T-helper 9 cell (primary cell): ENCODE measurements at places on chromosomes 13 and 19.

GRCh38 chr13:113607056-113607888 lies 22.7 kb downstream of the TFDP1 start:
- DNase-seq, result no peak

GRCh38 chr13:60727140-60727539 lies 330.1 kb downstream of the TDRD3 start:
- no peak for DNase-seq

DNA sequence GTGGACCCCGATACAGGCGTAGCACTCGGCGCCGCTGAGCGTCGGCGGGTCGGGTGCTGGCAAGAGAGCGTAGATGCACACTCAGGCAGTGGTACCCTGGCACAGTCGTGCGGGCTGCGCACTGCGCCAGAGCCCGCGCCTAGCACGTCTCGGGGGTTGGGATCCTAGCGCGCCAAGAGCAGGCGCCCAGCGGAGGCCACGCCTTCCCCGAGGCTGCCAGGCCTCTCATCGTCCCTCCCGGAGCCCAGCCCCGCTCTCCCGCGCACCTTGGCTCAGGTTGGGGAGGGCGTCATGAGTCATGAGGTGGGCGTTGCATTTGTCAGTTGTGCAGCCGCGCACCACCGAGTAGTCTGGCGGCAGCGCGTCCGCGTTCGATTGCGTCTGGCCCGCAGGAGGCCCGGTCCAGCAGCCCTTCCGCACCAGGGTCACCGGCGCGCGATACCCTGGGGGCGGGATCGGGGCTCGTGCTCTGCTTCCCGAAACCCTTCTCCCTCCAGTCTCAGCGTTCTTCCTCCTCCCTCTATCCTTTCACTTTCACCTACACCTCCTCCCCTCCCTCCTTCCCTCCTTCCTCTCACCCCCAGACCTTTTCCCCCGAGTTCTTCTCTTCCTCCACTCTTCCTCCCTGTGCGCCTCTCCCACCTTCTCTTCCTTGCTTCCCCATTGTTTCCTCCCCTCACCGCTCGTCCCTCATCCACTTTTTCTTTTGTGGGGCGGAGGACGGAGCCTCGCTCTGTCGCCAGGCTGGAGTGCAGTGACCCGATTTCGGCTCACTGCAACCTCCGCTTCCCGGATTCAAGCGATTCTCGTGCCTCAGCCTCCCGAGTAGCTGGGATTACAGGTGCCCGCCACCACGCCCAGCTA lies 3.5 kb downstream of the LYPD5 start:
- peak; percentile 41 for DNase-seq

- DNase-seq, result no peak
Observed at GRCh38 chr19:48750771-48751504, 1.5 kb downstream of the FUT1 start.

- no peak for DNase-seq
Observed at GRCh38 chr13:71285700-71286099, 581.3 kb downstream of the DACH1 start.

- DNase-seq, result no peak
Observed at GRCh38 chr13:65638572-65639168, 1591.5 kb downstream of the PCDH9 start.

GRCh38 chr19:4645718-4646117 lies 6.4 kb downstream of the TNFAIP8L1 start:
- DNase-seq, result no peak

- DNase-seq, result no peak
Observed at GRCh38 chr19:51097796-51098195, 10.4 kb downstream of the CTU1 start.

DNA sequence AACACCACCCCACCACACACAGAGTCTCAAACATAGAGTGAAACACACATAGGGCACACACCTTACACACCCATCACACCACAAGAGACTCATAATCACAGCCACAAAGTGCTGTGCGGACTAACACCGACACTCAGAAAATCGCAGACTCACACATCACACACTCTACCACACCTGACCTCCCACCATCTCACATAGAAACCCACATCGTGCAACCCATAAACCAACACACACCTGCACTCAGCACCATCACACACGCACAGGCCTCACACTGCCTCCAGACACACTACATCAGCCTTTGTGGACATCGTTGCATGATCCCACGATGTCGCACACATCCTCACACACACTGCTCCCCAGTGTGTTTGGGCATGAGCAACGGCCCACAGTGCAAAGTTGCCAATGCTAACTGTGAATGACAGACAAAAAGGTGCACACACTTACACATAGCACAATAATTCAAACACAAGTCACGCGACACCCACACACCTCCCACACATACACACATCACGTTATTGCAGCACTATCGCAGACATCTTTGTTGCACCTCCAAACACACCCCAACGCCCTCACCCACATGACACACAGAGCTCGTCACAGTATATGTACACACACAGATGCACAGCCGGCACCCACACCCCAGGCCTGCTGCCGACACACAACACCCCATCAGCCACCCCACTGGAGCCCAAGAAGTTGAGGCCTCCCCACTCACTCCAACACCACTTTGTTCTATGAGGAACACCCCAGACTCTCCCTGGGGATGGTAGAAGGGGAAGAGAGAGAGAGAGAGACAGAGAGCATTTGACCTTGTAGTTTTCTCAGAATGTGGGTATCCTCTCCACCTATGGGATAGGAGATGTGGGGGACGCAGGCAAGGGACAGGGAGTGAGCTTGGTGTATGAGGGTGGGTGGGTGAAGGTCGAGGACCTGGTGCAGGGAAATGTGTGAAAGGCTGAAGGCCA lies 1.2 kb upstream of the ATP1A3 start:
- no peak for DNase-seq

- no peak for DNase-seq
Observed at GRCh38 chr13:69264362-69265334, 843.0 kb upstream of the ATXN8OS start.

DNA sequence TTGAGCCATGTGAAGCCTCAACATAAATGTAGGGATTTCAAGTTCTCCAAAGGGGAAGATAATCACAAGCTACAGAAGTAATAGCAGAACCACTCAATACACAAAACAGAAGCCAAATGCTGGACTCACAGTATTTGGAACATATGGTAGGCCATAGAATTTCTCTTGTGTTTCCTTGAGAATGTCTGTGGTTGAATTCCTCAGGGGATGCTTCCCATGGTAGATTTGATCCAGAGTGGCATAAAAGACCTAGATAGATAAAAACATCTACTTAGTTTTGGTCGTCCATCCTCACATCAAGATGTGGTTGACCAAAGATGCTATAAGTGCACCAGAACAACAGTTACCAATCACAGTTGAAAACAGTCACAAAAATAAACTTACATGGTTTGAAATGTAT lies 83.4 kb downstream of the MIPEP start:
- DNase-seq, result no peak

DNA sequence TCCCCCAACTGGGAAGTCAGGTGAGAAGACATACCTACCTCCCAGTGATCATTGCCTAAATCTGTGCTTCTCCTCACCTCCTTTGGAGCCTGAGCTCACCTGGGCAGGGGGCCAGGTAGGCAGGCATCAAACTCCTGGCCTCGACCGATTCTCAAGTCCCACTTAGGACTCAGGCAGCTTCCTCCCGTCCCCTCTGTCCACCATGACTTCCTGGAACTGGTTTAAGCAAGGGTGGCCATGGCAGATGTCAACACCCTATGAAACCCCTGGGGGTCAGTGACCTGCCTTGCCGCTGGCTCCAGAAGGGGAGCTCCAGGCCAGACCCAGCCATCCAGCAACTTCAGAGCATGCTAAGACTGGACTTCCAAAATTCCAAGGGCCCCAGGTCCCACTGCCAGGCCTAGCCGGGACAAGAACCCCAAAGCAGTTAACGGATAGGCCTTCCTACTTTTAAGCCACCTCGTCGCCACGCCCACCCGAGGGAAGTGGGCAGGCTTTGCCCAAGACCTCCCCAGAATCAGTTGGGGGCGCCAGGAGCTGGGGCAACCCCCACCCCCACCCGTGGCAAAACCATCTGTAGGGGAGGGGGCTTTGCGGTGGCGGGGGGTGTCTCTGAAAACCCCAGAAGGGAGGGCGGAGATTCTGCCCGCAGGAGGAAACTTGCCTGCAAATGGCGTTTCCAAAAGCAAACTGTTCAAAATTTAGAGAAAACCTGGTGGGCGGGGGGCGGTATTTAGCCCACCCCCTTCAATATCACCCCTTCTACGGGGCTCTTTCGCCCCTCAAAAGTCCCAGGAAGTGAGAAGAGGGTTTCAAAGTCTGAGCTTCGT lies 657 bp downstream of the PLIN3 start:
- peak; percentile 35 for DNase-seq

DNA sequence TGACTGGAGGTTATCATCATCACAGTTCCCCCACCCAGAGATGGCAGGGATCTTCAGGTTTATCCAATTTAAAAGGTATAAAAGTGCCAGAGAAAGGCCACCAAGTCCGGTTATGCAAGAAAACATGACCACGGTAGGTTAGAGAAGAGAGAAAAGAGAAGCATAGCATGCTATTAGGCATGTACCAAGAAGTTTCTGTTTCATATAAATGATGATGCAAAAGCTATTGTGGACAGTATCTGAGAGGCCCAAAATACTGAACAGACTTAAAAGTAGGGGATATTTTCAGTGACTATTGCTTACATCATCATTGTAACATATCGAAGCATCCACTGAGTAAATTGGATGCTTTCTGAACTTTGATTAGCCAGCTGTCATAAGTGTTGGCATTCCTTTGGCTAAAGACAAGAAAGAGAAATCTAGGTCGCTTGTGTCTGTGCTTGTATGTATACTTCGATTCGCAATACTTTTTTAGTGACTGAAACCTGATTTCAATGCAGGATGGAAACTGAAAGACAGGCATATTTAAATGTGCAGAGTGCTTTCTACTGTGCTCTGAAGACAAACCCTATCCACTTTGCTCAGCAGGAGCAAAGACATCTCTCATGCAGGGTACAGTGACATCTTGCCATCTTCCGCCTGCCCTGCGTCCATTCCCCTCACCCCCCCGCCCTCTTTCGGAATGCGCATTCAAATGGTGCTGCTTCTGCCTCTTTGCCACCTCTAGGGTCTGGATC lies 180.3 kb downstream of the SHISA2 start:
- DNase-seq, result no peak

GRCh38 chr19:4586245-4586644 lies 26.8 kb upstream of the SEMA6B start:
- no peak for DNase-seq
